GDM1 (cell line): ENCODE measurements at places on chromosomes 1 and 21.

- no peak for DNase-seq
Measured at GRCh38 chr1:39076127-39076798, 50.1 kb downstream of the NDUFS5 start.

GRCh38 chr1:240190881-240191401, 99.3 kb downstream of the FMN2 start:
- DNase-seq, result no peak

DNA sequence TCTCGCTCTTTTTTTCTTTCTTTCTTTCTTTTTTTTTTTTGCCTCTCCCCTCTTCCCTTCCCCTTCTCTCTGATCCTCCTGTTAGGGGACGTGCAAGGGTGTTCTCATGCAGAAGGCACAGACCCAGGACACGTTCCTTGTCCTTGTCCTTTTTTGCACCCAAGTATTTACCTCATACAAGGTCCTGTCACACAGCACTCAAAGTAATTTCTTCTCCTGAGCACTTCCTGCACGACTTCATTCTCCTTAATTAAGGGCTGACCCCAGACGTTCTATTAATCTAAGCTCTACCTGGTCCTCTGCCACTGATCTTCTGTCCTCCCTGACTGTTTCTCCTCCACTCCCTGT, 424 bp upstream of the PCNX2 start:
- DNase-seq, result no peak

- no peak for DNase-seq
Measured at GRCh38 chr1:116751621-116752020, 2.6 kb upstream of the CD2 start.

GRCh38 chr1:7232441-7233236, 447.4 kb downstream of the CAMTA1 start:
- no peak for DNase-seq

GRCh38 chr1:2310332-2311183, 80.8 kb downstream of the MORN1 start:
- DNase-seq, result no peak
